ENCODE measurements at places on chromosomes 12 and 14. TPM values are rescaled to one million over a fixed set of nuclear protein-coding genes. Genes with fewer than 3 reads are reported as not detected.

IL25 gene
- total RNA-seq: not detected

ATP5MC2 gene
- 346 TPM for total RNA-seq

PGF gene
- 24.0 TPM for total RNA-seq

CD27 gene
- total RNA-seq: not detected
